Non-pigmented ciliary epithelial cell (primary cell): ENCODE measurements at places on chromosomes 5 and 9.
A peak's percentile ranks its signal among the peaks of the same experiment; 100 is the strongest.

DNA sequence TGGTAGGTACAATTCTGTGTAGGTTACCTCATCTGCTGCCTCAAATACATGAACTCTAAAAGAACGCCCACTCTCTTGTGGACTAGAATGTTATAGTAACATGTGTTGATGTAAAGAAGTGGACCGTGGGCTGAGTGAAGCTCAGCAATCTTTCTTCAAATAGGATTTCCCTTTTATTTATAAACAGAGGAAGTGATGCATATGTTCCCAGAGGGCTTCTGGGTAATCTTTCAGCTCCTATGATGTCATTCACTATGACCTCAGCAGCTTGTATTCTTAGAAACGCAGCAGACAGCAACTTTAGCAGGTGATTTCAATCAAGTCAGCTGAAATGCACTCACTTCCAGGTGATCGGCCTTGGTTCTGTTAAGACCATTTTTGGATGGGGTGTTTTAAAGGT lies 14.4 kb downstream of the F2RL2 start:
- peak; percentile 78 for DNase-seq

- no peak for DNase-seq
These were observed 11.9 kb downstream of the TUT7 start for GRCh38 chr9:86342269-86342668.

- DNase-seq = no peak
These were observed 8.8 kb upstream of the GLIPR2 start for GRCh38 chr9:36127652-36128244.

DNA sequence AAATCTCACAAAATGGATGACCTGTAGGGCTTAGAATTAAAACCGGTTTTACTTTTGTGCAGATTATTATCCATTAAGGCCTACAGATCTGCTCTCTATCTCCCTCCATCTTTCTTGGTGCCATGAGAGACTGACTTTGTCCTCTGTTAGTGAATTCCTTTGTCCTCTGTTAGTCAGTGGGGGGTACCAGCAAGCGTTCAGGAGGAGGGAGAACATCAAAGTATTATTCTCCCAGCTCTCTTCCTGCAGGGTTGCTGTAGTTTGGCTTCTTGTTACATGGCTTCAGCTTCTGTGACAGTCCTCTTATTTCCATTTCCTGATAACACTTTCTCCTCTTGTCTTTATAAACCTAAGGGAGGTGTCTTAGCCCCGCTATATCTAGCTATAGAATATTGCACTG lies 850.5 kb upstream of the SEMA6A start:
- DNase-seq = no peak
